ENCODE measurements at places on chromosomes 7 and 10. TPM values are rescaled to one million over a fixed set of nuclear protein-coding genes. Genes with fewer than 3 reads are reported as not detected.

The LBX1 gene
- polyA plus RNA-seq, result not detected

The GIMAP4 gene
- 0.19 TPM for polyA plus RNA-seq

The CCDC136 gene
- polyA plus RNA-seq, result 27.1 TPM

The ATAD1 gene
- 30.3 TPM for polyA plus RNA-seq

The ASAH2 gene
- polyA plus RNA-seq, result 0.92 TPM

The TMEM60 gene
- polyA plus RNA-seq, result 61.5 TPM

The TMEM229A gene
- polyA plus RNA-seq, result 0.94 TPM

- DNase-seq, result peak; percentile 3
Observed at GRCh38 chr10:65320236-65321026, 1605.4 kb upstream of the LRRTM3 start.

DNA sequence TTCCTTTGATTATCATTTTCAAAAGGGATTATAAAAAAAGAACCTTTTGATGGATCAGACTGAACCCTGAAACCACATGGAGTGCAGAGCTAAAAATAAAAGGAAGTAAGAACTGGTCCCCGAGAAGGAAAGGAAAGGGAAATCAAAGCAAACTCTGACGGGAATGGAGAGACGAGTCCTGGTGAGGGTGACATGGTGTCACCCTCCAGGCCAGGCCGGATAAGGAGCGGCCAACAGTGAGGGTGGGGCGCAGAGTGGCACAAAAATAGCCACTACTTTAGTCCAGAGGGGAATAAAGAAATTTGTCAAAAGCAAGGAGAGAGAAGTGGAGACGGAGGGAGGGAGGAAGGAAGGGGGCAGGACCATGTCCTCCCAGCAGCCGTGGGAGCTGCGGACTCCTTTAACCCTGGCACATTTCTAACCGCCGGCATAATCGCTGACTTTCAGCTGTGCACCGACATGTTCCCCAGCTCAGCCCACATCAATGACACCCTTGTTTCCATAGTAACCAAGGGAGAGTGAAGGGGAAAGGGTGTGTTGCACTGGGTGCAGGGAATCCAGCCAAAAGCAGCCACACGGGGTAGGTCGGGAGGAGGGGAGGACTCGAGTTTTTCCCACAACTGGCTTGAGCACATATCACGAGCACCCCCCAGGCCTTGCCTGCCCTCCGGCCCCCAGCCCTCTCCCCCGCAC is 29.7 kb downstream of the TRIM8 start:
- DNase-seq, result peak; percentile 72

DNA sequence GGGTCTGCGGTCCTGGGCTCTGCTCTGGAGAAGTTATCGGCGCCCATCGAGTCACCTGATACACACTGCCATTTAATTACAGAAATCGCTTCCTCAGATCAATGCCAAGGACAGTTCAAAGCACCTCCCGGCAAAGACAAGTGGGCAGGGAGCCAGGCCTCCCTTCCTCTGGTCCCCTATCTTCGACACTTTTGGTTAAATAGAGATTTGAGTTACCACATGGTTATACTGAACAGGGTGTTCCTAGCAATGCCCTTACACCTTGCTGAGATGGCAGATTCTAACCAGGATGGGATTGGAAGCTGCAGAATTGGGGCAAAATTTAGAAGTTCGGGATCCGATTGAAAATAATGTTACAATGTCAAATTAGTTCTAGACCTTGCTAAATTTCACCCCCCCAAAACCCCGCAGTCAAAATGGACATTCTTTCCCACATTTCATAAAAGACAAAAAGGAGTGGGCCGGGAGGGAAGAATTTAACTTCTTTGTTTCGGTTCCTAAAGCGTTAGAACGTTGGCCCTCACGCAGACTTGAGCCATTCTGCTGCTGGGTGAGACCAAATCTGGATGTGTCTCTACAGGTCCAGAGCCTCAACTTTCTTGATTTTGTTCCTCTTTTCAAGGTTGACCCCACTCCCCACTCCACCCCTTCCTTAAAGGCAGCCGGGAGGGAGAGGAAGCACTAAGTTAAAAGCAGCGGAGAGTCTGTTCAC is 2.2 kb upstream of the DLX5 start:
- DNase-seq, result no peak

DNA sequence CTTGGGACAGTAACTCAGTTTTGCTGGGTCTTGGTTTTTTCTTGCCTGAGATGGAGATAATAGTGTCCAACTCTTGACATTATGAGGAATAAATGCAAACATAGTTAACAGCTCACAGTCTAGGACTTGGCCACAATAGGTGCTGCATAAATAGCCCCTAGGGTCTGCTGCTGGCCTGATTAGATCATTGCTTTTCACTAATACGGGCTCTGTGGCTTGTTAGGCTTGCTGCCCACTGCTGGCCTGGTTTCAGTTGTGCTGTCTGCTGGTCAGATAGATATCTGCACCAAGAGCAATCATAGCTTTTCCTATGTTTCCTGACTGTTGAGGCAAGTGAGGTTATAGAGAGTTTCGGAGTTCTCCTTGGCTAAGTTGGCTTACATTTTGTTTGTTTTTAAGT is 246.1 kb downstream of the DNAJB9 start:
- DNase-seq, result no peak

GRCh38 chr7:17094963-17095574 is 203.4 kb upstream of the AHR start:
- DNase-seq, result no peak

DNA sequence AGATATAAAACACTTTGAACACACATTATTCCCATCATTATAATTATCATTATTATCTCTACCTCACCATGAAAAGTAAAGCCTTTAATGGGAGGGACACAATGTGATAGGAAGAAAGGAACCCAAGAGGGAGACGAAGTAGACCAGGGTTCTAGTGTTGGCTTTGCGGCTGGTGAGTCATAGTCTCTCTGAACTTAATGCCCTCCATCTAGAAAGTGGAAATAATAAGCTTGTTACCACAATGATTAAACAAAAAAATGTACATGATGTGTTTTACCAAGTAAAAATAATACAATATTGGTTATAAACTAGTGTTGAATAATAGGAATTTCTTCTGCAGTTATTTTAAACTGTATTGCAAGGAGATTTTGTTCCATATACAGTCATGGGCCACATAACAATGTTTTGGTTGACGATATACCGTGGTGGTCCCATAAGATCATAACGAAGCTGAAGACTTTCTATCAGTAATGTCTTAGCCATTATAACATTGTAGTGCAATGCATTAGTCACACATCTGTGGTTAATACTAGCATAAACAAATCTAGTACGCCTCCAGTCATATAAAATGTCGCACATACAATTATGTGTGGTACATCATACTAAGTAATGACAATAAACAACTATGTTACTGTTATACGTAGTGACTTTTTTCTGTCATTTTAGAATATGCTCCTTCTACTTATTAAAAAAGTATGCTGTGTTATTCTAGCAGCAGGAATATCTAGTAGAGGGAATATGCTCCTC is 450.6 kb upstream of the SORCS1 start:
- no peak for DNase-seq

DNA sequence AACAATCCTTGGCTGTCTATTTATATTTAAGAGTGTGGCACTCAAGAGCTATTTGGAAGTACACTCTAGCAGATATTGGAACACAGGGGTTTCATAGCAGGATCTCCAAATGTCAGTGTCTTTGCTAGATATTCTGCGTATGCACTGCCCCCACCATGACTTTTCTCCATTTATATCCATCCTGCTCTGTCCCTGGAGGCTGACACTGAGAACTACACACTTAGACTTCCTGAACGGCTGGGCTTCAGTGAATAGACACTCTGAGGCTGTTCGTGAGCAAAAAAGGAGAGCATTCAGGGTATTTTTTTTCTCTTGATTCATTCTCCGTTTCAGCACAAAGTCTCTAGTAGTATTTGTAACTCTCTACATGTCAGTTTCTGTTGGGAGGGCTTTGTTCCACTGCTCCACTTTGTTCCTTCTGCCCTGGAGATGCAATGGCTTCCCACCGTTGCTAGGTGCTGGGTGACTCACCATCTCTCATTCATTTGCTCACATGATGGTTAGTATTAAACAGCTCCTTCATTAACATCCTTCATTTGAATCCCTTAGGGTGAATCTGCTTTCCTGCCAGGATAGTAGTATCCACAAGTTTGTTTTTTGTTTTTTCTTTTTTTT is 155.9 kb upstream of the SLC13A1 start:
- DNase-seq, result peak; percentile 30

GRCh38 chr10:61558188-61558587 is 104.5 kb upstream of the CABCOCO1 start:
- DNase-seq, result no peak

DNA sequence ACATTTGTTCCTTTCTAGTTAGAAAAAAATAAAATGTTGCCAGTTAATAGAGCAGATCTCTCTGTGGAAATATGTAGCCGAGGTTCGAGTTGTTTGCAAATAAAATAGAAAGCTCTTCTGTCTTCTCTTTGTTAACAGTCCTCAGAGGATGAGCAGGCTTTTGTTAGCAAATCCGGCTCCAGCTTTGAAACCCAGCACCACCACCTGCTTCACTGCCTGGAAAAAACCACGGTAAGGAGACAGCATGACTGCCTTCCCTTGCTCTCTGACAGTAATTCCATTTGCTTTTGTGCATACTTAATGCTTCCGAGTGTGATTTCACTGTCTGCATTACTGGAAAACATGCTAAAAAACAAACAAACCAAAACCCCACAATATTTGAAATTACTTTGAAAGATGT is 115.6 kb downstream of the TSPAN12 start:
- DNase-seq, result peak; percentile 75

- DNase-seq, result no peak
Observed at GRCh38 chr10:132700156-132701098, 85.5 kb downstream of the NKX6-2 start.

DNA sequence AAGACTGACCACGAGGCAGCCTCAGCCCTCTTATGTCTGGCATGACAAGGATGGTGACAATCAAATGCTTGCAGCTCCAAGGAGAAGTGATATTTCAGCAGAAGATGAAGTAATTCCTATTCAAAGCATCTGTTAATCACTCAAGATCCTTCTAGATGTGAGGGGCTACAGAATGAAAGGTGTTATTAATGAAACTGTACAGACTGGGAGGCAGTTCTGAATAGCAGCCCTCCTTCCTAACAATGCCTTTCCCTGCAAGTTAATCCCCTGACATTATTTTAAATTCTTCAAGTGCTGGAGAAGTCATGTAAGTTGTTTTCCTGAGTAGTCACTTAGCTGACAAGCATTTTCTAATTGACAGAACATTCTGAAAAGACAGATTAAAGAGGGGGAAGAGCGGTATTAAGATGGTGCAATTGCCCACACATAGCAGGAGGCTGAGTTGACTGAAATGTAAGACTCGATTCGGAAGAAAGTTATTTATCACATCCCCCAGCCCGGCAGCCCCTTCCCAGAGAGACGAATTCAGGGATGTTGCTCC is 300.8 kb downstream of the GRID1 start:
- DNase-seq, result no peak

DNA sequence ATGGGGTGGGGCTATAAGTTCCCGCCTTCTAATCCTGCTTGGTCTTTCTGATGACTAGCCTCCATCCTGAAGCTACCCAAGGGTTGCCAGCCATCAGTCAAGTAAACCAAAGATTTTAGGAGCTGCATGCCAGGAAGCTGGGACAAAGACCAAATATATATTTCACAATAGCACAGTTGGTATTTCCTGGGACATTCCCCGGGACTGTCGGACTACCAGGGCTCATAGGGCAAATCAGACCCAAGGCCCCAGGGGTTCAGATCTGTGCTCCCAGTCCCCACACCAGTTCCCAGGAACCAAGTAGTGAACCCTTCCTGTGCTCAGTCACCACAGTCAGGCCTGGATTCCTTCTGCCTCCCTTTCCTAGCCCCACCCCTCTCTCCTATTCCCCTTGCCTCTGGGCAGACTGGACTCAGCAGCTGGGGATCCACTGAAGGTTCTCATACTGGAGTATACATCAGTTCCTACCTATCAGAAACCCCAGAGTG is 5.7 kb upstream of the CXCL12 start:
- no peak for DNase-seq

DNA sequence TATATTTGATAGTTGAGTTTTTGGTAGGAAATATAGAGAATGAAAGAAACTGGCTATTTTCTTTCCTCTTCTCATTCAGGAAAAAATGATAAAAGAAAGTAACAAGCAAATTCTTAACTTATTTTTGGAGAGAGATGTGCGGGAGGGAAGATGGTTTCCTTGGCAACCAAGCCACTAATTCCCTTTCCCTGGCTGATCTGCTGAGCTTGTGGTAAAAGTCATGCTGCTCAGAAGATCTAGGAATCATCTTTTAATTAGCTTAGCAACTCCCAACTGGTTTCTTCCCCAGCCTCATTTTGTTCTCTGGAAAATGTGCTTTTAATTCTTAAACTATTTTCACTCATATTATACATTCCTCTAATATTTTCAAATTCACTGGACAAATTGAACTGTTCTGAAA is 11.8 kb downstream of the UROS start:
- DNase-seq, result no peak

- DNase-seq, result no peak
Observed at GRCh38 chr10:62589689-62590088, 214.8 kb upstream of the ADO start.

- no peak for DNase-seq
Observed at GRCh38 chr10:128894641-128895040, 572.4 kb upstream of the MGMT start.
